ENCODE measurements at places on chromosomes 12 and 14.

- DNase-seq, result no peak
These were observed 92.9 kb downstream of the ATP23 start for GRCh38 chr12:58034311-58034710.

DNA sequence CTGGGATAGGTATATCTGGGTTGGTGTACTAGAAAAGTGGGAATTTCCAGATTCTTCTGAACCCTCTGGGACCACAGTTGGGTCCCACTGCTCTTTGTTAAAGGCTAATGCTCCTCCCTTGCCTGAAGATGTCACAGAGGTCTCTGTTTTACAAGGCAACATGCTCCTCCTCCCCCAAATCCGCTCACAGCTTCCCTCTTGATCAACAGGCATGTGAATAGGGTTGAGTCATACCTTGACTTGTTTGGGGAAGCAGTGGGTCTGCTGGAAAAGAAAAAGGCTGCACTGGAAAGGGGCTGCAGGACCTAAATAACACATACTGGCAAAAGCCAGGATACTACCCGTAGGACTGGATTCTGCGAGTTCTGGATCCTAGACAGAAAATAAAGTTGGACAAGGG lies 165.4 kb upstream of the TMEM260 start:
- no peak for DNase-seq

GRCh38 chr12:5123921-5124320 lies 80.2 kb downstream of the KCNA5 start:
- no peak for DNase-seq

DNA sequence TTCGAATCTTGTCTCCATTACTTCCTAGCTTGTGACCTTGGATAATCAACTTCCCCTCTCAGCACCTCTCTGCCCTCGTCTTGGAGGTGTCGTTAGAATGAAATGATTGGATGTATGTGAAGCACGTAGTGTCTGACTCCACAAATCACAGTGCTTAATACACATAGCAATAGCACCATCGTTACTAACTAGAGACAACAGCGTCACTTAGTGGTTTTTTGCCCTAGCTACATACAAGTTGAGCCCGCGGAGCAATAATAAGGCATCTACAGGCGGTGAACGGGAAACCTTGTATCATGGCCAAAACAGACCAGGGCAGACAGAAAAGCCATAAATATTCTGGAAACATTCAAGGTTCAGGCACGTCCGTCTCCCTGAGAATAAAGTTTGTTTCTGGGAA lies 154.9 kb downstream of the ASCL4 start:
- no peak for DNase-seq

DNA sequence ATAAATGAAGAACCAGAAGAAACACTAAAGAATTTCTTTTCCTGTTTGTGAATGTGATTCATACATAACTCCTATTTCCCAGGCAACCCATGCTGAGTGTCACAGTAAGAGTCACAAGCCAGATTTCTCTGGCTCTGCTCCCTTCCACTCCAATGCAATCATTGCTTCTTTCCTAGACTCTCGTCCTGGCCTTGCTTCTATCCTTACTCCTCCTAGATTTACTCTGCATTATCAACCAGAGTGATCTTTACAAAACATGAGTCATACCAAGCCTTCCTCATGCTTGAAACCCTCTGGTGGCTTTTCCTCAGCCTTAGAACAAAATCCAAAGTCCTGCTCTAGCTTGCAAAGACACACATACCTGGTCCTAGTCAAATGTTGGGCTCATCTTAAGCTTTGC lies 13.3 kb downstream of the IL22 start:
- no peak for DNase-seq

GRCh38 chr12:14993537-14994266 lies 20.9 kb downstream of the PDE6H start:
- no peak for DNase-seq

Data from renal cortex interstitium (tissue), 15 donors.